ENCODE measurements at places on chromosomes 11 and 22. TPM values are rescaled to one million over a fixed set of nuclear protein-coding genes. Genes with fewer than 3 reads are reported as not detected.

Gene MS4A12
- total RNA-seq = not detected

Gene IGLL1
- not detected for total RNA-seq

Gene APOBEC3B
- 0.90 TPM for total RNA-seq

Gene TRIM49C
- not detected for total RNA-seq

Gene PNPLA3
- 2.9 TPM for total RNA-seq

Gene OR10D3
- not detected for total RNA-seq

Gene LDHAL6A
- not detected for total RNA-seq

Gene GAS2
- total RNA-seq = 0.90 TPM

Gene SMDT1
- 8.0 TPM for total RNA-seq

Gene TRIM49B
- total RNA-seq = not detected

Gene KMT5B
- 20.1 TPM for total RNA-seq

Gene ZNF215
- 1.2 TPM for total RNA-seq

Gene OTOG
- total RNA-seq = not detected

Gene JHY
- total RNA-seq = 9.3 TPM

Gene FGF19
- not detected for total RNA-seq

Gene OR5AP2
- not detected for total RNA-seq

Gene MAJIN
- total RNA-seq = not detected

Gene UPB1
- total RNA-seq = not detected

- DNase-seq = peak; percentile 41
Measured at GRCh38 chr11:110497231-110497978, 67.7 kb downstream of the FDX1 start.

DNA sequence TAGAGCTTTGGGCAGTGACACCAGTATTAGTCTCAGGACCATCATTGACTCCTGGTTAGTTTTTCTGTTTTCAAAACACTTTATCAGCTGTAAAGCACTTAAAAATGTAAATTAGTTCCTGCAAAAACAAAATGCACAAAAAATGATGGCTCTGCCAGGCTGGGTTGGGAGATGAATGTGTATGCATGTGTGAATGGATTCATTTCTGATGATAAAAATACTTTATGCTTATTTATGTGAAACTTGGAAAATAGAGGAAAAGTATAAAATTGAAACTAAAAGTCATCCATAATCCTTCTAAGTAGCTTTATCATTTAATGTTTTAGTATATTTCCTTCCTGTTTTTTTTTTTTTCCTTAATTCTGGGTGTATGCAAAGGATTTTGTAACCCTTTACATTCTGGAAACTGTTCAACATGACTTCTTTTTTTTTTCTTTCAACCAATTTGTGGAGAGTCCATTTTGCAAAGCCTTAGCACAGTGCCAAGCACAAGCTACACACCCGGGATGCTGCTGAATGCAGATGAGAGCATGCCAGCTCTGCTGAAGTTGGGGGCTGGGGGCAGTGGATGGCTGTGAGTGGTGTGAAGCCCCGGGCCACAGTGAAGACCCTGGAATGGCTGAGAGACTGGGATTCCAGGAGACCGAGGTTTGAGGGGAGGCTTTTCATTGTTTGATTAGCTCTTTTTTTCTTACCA lies 37.6 kb downstream of the PTPRJ start:
- no peak for DNase-seq

GRCh38 chr22:32583074-32583682 lies 108.6 kb downstream of the FBXO7 start:
- no peak for DNase-seq

GRCh38 chr11:17153757-17154156 lies 54.0 kb downstream of the PIK3C2A start:
- DNase-seq = no peak

DNA sequence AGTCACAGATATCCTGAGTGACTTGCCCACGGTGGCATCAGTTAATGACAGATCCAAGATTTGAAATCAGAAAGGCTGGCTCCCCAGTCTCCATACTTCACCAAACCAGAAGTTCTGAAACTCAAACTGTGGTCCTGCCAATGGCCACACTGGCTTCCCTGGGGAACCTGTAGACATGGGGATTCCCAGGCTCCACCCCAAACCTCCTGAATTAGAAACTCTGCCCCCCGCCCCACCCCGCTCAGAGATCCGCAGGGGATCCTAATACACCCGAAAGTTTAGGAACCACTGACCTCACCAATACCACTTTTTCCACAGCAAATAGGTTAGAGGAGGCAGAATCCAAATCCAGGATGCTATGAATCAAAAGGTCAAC lies 15.3 kb downstream of the RTN4RL2 start:
- DNase-seq = no peak

DNA sequence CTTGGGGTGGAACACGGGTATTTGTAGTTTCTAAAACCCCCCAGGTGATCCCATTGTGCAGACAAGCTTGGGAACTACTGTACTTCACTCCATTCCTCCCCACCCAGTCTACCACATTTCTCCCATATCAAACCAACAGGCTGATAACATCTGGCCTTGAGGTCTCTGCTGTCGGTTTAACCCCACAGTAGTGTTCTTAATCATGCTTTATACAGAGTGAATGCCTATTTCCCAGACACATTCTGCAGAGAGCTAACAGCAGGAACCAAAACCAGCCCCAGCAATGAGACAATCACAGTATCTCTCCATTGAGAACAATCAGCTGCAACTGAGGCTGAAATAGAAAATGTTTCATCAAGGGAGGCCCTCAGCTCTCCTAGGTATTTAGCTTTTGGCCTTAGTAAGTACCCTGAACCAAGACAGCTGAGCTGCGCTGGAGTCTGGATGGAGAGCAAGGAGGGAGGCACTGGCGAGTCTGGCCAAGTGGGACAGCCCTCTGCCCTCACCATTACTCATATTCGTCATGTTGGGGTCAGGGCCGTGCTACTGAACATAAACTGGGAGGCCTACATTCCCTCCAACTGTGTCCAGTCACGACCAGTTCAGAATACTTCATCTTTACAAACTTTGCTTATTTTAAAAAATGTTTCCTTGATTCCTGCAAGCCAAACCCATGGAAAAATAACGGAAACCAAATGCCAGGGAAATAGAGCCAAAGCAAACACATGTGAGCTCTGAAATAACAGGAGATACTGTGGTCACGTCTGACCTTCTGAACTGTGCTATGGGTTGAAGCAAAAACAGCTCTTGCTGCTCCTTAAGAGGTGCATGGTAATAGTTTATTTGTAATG lies 81.0 kb downstream of the CCDC34 start:
- DNase-seq = peak; percentile 97

- peak; percentile 87 for DNase-seq
Measured at GRCh38 chr11:67505605-67506396, 638 bp upstream of the PITPNM1 start.

DNA sequence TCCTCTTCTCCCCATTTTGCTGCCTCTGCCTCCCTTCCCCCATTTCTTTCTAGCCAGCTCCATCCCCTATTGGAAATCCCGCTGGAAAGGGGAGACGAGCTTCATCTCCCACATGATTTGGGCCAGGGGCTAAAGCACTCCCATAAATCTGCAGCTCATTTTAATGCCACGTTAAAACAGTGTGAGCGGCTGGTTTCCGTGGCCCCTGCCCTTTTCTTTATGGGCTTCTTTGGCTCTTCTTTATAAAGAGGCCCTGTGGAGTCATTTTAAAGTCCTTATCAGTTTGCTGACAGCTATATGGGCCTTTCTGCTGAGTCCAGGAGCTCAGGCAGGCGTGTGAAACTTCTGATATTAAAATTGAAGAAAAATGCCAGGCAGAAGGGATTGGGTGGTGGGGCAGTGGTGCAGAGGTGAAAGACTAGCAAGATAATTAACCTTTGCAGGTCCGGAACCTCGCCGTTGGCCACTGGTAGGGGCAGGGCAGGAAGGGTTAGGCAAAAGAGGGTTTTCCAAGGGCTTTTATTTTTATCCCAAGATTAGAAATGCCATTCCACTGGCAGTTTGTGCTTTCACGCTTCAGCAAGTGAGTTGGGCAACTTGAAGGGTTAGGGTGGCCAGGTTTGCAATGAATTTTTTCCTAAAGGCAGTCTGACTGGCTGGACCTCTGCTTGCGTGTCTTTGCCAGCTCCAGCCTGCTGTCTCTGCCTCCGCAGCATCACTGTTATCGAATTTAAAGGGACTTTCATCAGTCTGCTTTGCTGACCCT lies 44.3 kb downstream of the EXT2 start:
- DNase-seq = peak; percentile 5

- no peak for DNase-seq
Measured at GRCh38 chr11:5923427-5923776, 18.6 kb upstream of the OR56A3 start.

- no peak for DNase-seq
Measured at GRCh38 chr11:282171-282570, 4.0 kb downstream of the NLRP6 start.

GRCh38 chr11:69301455-69302401 lies 7.8 kb downstream of the MYEOV start:
- peak; percentile 73 for DNase-seq

- peak; percentile 100 for DNase-seq
Measured at GRCh38 chr11:121741761-121742361, 289.1 kb upstream of the SORL1-AS1 start.

- peak; percentile 24 for DNase-seq
Measured at GRCh38 chr11:68928136-68928880, 24.6 kb downstream of the IGHMBP2 start.

DNA sequence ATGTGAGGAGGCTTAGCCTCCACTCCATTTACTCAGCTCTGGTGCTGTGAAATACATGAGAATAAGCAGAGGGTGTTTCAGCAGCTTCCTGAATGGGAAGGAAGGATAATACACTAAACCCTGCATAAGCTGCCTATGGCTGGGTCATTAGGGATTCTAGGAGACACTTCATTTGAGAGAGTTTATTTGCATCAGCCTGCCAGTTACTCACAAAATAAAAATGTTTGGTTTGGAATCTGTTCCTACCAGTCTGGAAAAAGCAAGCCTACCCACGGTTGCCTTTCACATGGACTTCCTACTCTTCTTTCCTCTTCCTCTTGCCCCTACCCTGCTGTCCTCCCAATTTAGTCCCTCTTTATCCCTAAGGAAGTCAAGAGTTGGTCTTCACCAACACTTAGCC lies 20.5 kb downstream of the SLC1A2 start:
- DNase-seq = peak; percentile 22

GRCh38 chr11:22668005-22668796 lies 1.8 kb downstream of the GAS2 start:
- DNase-seq = no peak

DNA sequence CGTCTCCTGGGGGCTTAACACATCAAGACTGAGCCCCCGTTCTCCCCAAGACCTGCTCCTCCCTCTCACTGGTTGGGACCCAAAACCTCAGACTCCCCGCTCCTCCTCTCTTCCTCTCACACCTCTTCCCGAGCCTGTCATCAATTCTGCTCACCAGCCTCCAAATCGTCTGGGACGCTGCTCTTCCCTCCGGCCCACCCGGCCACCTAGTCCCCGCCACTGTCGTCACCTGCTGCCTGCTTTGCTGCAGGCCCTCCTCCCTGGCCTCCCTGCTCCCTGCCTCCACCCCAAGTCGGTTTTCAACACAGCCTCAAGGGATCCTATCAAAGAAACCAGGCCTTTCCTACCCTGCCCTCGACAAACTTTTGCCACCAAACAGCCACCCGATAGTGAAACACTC lies 3.1 kb downstream of the MFNG start:
- no peak for DNase-seq

DNA sequence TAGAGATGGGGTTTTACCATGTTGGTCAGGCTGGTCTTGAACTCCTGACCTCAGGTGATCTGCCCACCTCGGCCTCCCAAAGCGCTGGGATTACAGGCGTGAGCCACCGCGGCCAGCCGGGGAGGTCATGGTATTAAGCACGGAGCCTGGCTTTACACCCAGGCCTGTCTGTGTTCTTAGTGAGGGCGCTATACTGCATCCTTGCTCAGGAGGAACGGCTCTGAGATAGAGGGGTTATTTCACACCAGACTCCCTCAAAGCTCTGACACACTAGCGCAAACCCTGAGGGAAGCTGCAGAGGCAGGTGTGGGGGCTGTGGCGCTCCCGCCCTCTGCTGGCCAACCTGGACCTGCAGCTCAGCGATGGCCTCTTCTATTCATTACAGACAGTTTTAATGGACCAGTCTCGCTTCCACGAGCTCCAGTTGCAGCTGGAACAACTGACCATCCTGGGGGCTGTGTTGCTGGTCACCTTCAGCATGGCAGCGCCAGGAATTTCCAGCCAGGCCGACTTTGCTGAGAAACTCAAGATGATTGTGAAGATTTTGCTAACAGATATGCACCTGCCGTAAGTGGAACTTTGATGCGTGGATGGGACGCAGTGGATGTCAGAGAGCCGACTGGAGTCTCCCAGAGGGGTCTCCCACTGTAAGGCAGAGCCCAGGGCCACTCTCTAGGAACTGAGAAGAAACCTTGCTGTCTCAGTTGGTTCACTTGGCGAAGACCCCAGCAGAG lies 26.2 kb downstream of the TCP11L1 start:
- DNase-seq = peak; percentile 63

GRCh38 chr11:59944720-59945119 lies 6.5 kb downstream of the OOSP1 start:
- DNase-seq = no peak

GRCh38 chr11:133930053-133930766 lies 26.6 kb downstream of the IGSF9B start:
- DNase-seq = no peak

GRCh38 chr11:80943226-80943625 lies 1502.4 kb upstream of the TENM4 start:
- no peak for DNase-seq

DNA sequence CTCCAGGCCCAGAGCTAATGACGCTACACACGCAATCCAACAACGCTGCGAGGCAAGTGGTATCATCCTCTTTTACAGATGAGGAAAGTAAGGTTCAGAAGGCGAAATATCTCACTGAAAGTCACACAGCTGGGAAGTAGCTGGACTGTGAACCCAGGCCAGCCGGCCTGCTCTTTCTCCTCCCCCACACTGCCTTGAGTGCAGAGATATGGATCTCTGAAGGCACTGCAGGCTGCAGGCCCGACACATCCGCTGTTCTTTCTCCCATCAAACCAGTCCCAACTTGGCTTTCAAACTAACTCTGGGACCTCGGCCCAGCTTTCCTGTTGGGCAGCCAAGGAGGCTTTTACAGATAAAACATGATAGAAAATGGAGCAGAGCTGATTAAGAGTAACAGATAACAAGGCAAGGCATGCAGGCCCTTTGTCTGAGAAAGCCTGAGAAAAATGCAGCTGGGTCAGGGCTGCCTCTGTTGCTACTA lies 64.0 kb upstream of the PTPRJ start:
- DNase-seq = peak; percentile 99

GRCh38 chr11:65172600-65172999 lies 2.6 kb downstream of the SPDYC start:
- DNase-seq = no peak

- DNase-seq = peak; percentile 75
Measured at GRCh38 chr11:106998116-106998915, 20.0 kb downstream of the GUCY1A2 start.

GRCh38 chr11:75939992-75940391 lies 125.0 kb downstream of the UVRAG start:
- no peak for DNase-seq

- DNase-seq = no peak
Measured at GRCh38 chr22:37175414-37176281, 12.4 kb downstream of the C1QTNF6 start.

All from fibroblast of the aortic adventitia (primary cell).